ENCODE measurements at places on chromosomes 12 and 14.

GRCh38 chr12:89497467-89497866 is 27.1 kb downstream of the GALNT4 start:
- no peak for DNase-seq

- DNase-seq = no peak
These were observed 209.0 kb downstream of the ANO2 start for GRCh38 chr12:5736016-5736415.

DNA sequence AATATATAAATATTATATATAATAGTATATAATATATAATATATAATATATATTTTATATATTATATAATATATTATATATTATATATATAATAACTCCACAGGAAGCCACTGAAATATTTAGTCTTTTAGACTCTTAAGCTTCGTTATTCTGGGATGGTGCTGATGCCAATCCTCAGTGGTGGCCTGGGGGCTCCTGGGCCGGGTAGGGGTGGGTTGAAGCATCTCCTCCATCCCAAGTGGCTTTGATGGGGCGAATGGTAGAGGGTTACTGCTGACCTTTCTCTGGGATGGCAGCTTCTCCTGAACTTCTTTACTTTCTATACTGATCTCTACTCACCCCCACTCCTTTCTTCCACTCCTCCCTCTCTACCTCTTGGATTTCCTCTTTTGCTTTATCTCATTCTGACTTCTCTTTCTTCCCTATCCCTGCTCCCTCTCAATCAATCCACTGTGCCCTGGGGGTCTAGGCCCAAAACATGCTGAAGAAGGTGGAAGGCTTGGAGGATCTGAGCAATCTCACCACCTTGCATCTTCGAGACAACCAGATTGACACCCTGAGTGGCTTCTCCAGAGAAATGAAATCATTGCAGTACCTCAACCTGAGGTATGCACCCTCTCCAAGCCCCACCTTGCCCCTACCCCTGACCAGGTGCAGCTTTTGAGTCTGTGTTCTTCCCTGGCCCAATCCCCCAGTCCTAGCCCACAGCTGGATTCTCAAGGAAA is 4.8 kb upstream of the ENO2 start:
- DNase-seq = no peak

DNA sequence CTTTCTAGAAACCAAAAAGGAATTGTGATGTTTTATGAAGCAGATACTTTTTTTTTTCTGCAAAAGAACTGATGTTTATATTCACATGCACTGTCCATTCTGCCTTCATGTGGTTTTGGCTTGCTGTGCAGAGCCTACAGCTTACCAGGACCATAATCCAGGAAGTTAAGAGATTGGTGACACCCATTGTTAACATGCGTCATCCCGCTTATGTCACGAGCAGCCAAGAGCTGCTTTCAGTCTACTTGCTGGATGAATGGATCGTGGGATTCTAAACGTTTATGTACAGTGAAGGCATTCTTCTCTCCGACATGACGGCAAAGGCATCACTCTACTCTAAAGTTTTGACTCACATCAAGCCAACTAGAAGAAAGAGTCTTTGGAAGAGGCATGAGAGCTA is 76.6 kb downstream of the PAX9 start:
- no peak for DNase-seq

- no peak for DNase-seq
These were observed 7.4 kb downstream of the SCARB1 start for GRCh38 chr12:124856132-124856841.

GRCh38 chr12:107903341-107904061 is 129.0 kb downstream of the ASCL4 start:
- DNase-seq = peak; percentile 88

GRCh38 chr12:73106296-73106695 is 834.1 kb downstream of the TRHDE start:
- no peak for DNase-seq

GRCh38 chr12:32466986-32467711 is 67.8 kb downstream of the FGD4 start:
- no peak for DNase-seq

GRCh38 chr14:91754185-91754584 is 22.3 kb upstream of the CATSPERB start:
- no peak for DNase-seq

DNA sequence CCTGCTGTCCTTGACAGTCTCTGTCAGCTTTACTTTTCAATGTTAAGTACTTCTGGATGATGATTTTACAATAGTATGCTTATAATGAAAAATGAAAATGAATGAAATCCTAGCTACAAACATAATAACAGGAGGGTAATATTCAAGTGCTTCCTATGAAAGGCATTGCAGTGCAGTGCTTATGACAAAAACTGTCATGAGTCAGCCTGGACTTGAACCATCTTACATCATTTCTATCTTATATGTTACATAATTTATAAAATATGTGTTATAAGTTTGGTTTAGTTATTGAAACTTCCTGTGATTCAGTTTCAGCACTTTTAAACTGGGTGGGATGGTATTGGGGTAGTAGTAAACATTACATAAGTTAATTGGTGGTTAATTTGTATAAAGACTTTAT is 451.7 kb downstream of the TMEM117 start:
- DNase-seq = no peak

DNA sequence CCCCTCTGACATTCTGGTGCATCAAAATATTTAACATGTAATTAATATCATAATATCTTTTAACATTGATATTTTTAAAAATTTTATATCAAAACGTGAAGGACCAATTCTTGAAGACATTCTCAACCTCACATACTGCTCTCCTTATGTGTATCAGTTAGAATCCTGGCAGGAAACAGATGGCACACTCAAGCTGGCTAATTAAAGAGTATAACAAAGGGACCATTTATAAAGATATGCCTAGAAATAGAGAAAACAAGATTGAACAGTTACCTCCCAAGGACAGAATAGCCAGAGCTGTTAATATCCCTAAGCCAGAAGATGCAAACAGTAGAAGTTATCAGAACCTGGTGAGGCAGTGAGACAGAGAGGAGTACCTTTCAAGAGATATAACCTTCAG is 368.7 kb downstream of the NELL2 start:
- DNase-seq = no peak

Data from activated CD8-positive, alpha-beta memory T cell treated with anti-CD3 and anti-CD28 coated beads, Interleukin-2, amount 50 U/mL, for 48 hours (primary cell).